ENCODE measurements at places on chromosomes 3 and 15.

- DNase-seq: no peak
Observed at GRCh38 chr3:125431912-125432790, 57.0 kb upstream of the ZNF148 start.

DNA sequence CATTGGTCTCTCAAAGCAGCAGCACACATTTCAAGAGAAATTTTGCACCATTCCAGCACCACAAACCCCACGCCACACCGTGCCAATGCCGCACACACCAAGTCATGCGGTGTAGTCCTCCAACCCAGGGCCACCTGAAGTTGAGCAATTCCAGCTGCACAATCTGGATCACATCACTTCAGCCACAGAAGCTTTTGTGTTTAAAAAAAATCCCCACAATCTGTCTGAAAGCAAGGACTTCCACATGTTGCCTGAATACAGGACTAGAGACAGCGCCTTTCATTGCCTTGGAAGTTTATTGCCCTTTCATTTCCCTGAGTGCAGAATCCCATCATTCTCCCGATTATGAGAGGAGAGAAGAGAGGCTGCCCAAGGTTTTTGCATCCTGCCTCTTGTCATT, 175.6 kb upstream of the BCL6 start:
- DNase-seq: no peak

DNA sequence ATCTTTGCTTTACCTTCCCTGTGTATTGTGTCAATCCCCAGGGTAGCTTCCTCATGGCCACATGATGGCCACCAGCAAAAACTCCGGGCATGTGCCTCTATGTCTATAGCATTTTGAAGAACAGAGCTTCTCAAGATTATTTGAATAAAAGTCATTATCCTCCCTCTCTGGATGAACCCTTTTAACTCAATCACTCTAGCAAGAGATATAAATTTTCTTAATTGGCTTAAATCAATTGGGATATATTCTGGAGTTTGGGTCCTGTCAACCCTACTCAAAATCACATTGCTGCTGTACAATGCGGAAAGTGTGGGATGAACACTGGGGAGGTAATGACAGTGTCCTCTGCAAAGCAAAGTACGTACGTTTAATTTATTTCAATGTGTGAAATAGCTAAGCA, 370.6 kb upstream of the LRRC3B start:
- DNase-seq: no peak

DNA sequence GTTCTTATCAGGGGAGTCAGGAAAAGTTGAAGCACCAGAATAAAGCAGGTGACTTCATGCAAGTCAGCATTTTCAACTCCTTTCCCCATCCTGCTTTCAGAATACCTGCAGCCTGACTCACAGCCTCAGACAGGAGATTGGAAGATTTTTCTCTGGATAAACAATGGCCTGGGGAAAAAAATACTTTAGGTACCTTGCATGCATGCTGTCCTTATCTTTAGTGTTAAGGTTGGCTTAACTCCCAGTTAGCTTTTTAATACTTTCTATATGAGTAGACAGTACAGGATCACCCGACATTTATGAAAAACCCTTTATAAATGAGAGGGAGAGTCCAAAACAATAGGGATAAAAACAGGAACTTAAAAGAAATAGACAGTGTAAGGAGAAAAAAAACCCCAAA, 53.6 kb downstream of the PAK2 start:
- DNase-seq: no peak

GRCh38 chr3:7146529-7146928, 285.6 kb downstream of the GRM7 start:
- no peak for DNase-seq
